Activated T-cell treated with anti-CD3 and anti-CD28 coated beads for 4 hours (primary cell): ENCODE measurements at places on chromosomes 6 and 20.

GRCh38 chr6:49551078-49551865 lies 804 bp downstream of the C6orf141 start:
- no peak for DNase-seq

GRCh38 chr6:53786832-53787231 lies 8.0 kb upstream of the LRRC1 start:
- no peak for DNase-seq

- DNase-seq: no peak
Measured at GRCh38 chr6:47308552-47309290, 984 bp downstream of the TNFRSF21 start.

DNA sequence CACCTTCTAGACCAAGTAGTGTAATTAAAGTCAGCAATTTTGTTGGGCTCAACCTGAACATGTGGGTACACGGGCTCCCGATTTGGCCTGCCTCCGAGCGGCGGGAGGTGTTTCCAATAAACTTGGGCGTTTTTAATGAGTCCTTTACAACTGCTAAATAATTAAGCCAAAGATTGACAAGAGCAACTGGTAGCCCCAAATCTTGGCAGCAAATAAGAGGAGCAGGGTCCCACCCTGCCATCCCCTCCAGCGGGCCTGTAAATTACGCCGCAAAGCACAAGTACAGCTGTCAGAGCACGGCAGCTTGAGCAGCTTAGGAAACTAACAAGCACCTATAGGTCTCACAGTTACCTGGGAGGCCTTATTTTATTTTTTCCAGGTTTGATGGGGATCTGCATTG lies 217.1 kb downstream of the BMP7 start:
- no peak for DNase-seq

DNA sequence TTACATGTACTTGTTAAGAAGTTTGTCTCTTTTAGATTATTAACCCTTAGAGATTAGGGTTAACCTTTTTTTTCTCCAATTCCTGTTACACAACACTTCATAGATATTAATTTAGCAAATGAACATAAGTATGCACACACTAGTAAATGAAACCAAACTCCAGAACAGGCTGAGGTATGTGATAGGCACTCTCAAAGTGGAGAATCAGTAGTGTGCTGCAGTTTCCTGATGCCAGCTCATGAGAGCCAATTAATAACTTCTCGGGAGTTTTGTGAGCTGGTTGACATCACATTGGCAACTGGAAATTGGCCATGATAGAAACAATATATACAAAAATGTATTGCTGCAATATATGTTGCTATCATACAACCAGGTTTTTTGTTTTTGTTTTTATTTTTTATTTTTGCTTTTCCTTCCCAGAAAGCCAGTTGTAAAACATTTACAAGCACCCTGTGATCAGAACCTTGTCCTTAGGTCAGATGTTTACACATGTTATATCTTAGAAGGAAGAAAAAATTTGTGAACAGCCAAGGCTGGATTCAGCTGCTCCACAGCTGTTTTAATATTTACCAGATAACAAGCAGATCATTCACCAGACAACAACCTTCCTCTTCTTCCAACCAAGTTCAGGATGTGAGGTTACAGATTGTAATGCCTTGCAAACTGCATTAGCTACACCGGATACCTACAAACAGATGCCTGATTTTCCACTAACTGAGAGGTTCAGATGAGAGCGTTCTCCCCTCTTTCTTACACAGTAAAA lies 42.4 kb upstream of the ECHDC1 start:
- DNase-seq: no peak

DNA sequence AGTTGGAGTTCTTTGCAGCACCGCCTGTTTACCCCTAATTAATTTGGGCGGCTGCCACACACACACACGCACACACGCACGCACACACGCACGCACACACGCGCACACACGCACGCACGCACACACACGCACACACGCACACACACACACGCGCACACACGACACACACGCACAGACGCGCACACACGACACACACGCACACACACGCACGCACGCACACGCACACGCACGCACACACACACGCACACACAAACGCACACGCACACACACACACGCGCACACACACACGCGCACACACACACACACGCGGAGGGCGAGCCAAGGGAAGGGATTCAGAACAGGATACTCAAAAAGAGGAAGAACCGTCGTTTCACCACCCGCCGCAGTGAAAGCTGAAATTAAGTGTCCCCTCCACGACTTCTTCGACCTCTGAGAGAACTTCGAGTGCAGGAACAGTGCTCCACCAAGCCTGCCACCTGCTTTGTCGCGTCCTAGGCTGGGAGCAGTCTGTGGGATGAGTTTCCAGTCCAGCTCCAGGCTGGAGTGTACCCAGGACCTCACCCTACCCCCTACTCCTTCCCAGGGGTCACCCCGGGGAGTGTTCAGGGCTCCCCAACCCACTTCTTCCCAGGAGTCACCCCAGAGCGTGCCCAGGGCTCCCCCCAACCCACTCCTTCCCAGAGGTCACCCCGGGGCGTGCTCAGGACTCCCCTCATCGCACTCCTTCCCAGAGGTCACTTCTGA lies 1.1 kb downstream of the RNASET2 start:
- DNase-seq: no peak

- DNase-seq: peak; percentile 62
Measured at GRCh38 chr6:75601304-75602245, at the start of gene SENP6. SENP6 (plus strand) TSS chr6:75601880; CDS start chr6:75602525, 645 bp downstream.

DNA sequence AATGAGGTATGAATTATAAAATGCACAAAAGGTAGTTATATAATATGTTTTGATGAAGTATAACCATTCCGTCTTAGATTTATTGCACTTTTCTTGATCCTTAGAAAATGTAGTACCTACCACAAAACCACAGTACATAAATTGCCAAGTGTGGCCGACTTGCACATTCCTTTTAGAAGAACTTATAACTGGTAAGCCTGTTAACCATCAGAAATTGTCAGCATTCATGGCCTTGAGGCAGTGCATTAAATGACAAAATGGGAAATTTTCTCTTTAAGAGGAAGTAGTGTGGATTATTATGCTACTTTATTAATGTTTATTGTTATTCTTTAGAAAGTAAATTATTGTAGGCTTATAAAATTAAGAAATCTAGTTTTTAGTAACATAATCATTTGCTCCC lies 29.6 kb downstream of the TAB2 start:
- DNase-seq: no peak

DNA sequence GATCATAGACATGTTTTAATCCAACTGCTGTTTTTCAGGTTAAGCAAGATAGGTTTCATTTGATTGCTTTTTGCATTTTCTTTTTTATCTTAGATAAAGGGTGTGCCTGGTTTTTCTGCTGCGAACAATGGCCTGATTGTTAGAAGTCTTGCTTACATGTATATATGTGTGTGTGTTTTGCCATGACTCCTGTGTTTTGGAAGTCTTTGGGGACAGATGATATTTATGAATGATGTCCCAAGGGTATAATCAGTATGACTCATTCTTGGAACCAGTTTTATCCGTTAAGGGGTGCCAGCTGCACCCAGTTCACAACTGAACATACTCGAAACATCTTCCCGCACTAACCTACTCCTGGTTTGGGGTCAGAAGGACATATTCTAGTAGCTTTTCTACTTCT lies 230.1 kb upstream of the SUPT3H start:
- DNase-seq: no peak

GRCh38 chr20:7285918-7286556 lies 518.6 kb downstream of the BMP2 start:
- no peak for DNase-seq

- no peak for DNase-seq
Measured at GRCh38 chr6:32685603-32686002, 19.1 kb upstream of the HLA-DQB1 start.

DNA sequence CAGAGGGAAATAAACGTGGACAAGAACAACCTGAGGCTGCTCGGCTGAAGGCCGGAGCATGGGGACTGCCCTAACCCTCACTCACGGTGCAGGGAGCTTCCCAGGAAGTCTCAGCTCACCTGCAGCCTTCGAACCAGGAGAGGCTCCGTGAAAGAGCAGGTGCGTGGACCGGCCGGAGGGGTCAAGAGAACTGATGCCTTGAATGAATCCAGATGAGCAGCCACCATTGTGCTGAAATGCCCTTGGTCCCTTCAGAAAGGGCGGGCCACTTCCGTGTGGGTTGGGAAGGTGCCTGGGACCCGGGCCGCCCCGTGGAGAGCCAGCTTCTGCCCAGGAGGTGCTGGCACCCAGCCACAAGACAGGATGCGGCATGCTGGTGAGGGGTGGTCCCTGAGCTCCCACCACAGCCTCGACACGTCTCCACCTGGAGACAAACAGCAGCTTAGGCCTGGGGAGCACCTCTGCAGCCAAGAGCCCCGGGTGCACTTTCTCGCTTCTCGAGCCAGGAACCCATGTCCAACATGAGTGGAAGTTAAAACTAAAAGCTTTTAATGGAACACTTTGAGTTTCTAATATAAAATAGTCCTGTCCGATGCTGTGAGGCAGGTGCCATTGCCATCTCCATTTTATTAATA lies 83.5 kb downstream of the TTLL2 start:
- no peak for DNase-seq

DNA sequence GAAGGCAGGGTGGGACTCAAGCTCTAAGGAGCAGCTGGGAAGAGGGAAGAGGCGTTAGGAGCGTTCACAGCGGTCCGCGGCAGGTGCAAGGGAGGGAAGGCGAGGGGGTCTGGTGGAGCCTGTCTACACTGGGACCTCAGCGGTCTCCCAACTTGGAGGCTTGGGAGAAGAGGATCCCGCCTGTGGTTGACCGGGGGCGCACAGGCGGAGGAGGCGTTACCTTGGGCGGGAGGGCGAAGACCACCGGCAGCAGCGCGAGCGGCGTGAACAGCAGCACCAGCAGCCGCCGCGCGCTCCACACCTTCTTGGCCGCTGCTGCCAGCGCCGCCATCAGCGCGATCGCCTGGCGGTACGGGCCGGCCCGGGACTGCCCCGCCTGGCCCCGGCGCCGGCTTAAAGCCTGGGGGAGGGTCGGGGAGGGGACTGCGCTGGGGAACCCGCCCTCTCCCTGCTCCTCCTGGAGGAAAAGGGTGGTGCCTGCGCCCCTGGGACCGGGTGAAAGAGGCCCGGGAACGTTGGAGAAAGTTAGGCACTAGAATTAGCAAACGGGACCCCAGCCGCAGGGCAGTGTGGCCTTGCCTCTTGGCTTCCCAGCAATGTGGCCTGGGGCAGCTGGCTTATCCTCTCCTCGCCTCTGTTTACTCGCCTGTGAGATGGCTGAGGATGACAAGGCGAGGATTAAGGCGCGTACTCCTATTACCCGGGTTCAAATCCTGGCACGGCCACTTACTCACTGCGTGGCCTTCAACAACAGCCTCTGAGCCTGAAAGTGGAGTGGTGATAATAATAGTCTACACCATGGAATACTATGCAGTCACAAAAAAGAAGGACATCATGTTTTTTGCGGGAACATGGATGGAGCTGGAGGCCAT lies at the start of gene SLC13A3:
Gene SLC13A3 (minus strand): TSS at position 369 of the 872 bp plus-strand sequence. CDS start 38 bp downstream, at position 331.
- DNase-seq: no peak

- no peak for DNase-seq
Measured at GRCh38 chr20:37464611-37465010, 56.4 kb upstream of the NNAT start.

DNA sequence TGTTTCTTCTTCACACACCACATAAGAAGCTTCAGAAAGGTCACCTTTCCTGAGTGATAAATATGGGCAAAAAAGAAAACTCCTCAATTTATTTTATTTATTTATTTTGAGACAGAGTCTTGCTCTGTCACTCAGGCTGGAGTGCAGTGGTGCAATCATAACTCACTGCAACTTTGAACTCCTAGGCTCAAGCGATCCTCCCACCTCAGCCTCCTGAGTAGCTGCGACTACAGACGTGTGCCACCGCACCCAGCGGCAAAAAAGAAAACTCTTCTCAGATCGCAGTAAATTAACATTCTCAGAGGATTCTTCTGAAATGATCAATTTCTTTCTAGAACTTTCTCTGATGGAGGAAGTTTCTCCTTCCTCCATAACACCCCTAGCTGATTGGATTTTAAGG lies 111.2 kb downstream of the TRERF1 start:
- no peak for DNase-seq

DNA sequence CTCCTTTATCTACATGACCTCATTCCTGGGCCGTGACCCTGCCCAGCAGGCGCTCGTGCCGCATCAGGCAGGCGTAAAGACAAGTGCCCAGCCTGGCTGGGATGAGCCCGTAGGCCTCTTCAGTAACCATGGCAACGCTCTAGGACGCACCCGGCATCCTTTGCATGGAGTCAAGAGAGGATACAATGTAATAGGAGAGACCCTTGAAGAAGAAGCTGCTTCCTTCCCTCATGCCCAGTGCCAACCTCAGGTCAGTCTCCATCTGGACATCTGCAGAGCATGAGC lies 5.0 kb upstream of the LSM14B start:
- no peak for DNase-seq

- DNase-seq: no peak
Measured at GRCh38 chr6:110567957-110568696, 91.7 kb upstream of the SLC22A16 start.

DNA sequence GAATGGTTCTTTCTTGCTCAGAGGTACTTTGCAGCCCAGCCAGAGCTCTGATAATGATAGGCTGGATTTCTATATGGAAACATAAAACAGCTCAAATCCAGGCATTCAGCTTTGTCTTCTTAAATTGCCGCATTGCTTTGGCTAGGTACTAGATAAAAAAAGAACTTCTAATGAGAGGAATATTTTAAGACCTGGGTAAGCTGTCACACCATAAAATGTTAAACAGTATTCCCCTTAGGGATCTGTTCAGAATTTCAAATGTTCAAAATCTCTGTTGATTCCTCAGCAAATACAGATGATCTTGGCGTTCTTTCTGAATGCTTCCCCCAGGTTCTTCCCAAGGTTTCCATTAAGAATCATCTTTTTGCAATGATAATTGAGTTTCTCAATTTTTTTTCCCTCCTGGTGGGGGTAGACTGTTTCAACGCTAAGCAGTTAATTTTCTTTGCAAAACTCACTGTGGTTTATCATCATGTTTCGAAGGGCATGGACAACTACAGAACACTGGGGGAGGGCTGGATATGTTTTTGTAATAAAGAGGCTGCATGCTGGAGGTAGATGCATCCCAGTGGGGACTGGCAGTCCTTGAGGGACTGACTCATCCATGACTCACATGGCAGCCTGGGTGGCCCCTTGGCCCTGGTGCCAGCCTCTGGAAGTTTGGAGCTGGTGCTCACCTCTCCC lies 31.0 kb downstream of the TIAM2 start:
- no peak for DNase-seq
